ENCODE measurements at places on chromosomes 7 and 10.
A peak's percentile ranks its signal among the peaks of the same experiment; 100 is the strongest.

DNA sequence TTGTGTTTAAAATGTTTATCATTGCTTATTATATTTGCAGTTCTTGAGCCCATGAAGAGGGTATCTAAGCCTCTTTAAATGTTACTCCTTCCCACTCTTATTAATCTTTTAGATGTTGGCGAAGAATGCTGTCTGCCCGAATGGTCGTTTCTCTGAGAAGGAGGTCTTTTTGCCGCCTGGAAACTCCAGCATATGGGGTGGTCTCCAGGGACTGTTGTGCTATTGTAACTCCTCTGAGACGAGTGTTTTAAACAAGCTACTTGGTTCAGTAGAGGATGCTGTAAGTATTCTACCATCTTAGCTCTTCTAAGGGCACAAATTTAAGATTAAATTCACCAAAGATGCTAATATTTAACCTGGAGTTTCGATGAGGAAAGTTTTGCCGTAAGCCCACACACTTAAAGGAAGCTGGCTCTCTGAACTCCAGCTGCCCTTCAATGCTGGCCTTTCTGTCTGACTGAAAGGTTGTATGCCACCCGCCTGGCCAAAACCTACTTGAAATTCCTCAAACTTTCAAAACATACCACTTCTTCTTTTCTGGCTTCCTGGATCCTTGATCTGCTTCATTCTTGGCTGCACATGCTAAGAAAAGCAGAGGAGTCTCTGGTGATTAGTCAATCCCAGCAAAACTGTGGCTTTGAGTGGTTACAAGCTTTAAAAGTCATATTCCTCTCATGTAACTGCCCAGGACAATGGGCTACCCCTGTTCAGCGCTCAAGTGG lies 74.7 kb downstream of the ABCA13 start:
- DNase-seq, result no peak

DNA sequence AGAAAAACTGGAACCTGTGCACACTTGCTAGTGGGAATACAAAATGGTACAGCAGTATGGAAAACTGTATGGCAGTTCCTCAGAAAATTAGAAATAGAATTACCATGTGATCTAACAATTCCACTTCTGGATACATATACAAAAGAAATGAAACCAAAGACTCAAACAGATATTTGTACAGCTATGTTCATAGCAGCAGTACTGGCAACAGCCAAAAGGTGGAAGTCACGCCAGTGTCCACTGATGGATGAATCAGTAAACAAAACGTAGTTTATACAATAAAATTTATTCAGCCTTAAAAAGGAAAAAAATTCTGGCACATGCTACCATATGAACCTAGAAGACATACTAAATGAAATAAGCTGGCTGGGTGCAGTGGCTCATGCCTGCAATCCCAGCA lies 23.0 kb downstream of the IDE start:
- no peak for DNase-seq

DNA sequence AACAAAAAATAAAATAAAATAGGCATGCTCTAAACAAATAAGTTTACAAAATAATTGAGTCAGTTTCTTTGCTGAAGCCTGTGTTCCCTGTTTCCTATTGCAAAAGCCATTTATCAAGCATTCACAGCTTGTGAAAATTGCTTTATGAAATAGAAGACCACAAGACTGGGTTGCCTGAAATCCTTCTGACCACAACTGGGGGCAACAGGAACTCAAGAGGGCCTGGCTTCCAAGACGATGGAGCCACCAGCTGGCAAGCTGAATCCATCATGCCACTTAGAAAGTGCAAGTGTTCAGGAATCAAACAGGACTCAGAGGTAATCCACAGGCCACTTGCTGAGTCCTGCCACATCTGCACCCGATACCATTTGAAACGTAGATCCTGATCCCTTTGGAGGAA lies 752 bp upstream of the ABCA13 start:
- no peak for DNase-seq

- DNase-seq, result no peak
These were observed 59.9 kb upstream of the TM9SF3 start for GRCh38 chr10:96646751-96647166.

GRCh38 chr10:49092477-49092876 lies 22.8 kb downstream of the VSTM4 start:
- DNase-seq, result no peak

DNA sequence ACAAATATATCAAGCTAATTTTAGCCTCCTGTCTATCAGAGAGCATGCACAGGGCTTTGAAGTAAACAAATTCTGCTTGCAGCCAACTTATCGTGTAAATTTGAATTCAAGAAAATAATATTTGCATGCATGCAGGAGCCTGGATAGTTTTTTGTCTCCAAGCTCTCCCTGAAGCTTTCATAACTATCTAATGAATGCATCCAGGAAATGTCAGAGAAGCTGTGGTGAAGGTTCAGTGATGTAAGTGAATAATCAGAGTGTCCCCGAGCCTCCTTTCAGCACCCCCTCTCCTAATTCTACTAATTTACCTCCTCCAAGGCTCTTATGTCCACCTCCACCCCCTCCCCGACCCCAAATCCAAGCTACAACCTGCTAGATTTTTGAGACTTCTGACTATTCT lies 172.0 kb upstream of the ZNF32 start:
- no peak for DNase-seq

DNA sequence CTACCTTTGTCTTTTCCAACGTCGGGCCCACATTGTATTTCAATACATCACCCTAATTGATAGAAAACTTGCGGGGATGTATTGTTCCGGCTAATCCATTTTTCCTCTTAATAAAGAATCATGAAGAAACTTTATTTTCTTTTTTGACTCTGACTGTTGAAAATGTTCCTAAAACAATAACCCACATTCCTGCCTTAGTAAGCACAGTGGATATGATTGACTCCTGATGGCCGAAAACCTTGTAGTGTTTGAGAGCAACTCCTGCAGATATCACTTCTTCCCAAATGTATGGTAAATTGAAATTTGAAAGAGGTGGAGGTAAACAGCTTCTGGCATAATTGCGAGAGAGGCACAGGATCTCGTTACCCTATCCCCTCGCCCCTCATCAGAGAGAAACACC lies 65.7 kb downstream of the BICC1 start:
- no peak for DNase-seq

DNA sequence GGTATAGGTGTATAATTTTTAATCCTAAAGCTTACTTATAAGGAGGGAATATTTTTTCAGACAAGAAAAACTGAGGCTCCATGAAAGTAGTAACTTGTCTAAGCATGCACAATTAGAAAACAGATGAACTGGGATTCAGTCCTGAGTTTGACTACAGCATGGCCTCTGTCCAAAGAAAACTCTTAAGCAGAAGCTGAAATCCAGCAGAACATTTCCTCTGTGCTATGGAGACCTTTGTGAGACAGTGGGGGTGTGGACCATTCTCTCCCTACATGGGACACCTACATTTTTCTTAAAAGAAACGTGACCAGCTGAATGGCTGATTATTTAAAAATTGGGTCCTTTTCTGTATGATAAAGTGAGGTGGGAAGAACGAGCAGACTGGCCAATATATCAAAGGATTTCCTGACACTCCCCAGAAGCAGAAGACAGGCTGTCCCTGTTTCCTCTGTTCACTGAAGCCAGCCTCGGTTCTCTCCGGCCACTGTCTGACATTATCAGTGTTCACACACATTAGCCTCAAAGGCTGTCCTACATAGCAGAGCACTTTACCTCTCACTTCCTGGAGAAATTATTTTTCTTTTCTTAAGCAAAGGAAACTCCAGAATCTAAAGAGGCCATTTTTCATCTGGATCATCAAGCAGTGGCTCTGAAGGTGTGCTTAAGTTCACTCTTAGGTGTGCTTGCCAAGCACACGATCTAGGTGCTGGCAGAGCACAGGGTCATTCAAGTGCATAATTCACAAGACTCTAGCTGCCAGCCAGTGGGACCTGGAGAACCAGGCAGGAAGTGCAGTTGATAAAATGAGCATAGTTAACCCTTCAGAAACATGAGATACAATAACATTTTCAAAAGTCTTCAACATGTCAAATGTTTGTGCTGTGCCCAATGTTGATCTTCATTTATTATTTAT lies 40.4 kb upstream of the KIAA1217 start:
- DNase-seq, result peak; percentile 11

GRCh38 chr10:54559498-54559897 lies 241.5 kb downstream of the PCDH15 start:
- no peak for DNase-seq

DNA sequence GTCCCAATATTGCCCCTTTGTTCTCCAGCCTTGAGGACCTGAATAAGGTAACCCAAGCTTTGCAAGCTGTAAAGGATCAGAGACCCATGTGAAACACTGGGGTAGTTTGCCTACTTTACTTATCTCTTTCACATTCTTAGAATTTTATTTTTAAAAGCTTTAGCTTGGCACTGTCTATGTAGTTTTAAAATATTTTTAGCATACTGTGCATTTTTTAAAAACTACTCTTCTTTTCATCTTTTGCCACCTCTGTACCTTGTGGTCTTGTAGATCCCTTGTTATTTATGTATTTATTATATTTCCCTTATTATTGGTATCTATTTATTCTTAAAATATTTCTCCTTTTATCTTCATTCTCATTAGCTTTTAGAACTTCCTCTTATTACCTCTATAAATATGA lies 12.0 kb upstream of the PTPRZ1 start:
- DNase-seq, result no peak

DNA sequence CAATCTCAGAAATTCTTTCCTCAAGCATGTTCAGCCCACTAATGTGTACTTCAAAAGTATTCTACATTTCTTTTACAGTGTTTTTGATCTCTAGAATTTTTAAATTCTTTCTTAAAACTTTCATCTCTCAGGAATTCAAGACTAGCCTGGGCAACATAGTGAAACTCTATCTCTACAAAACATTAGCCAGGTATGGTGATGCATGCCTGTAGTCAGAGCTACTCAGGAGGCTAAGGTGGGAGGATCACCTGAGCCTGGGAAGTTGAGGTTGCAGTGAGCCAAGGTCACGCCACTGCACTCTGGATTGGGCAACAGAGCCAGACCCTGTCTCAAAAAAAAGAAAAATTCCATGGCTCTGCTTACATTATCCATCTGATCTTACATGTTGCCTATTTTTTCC lies 5.0 kb upstream of the EGFR start:
- no peak for DNase-seq

All from LNCaP clone FGC (cell line).